Left lobe of liver (tissue), 2 donors: ENCODE measurements at places on chromosomes 7 and 10. TPM values are rescaled to one million over a fixed set of nuclear protein-coding genes. Genes with fewer than 3 reads are reported as not detected.

DNA sequence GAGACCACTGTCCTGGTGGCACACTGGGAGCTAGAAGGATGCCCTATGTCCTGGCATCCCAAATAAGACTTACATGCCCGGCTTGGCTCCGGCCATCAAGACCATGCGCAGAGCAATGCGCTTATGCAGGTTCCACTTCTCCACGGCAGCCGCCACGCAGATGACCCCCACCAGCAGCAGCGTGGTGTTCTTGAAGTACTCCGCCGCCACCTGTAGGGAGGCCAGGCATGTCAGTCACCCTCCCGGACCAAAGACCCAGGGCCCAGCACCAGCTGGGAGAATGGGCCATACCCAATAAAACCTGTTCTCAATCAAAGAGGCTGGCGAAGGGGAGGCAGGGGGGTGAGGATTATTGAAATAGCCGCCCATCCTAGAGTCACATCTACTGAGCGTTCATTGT is 19.9 kb downstream of the SLC13A4 start:
- no peak for DNase-seq

- DNase-seq = peak; percentile 62
These were observed 5.2 kb downstream of the STEAP2 start for GRCh38 chr7:90216771-90217170.

GRCh38 chr7:70599446-70600190 is 532.3 kb upstream of the GALNT17 start:
- DNase-seq = no peak

SPDYE2B gene
- not detected for total RNA-seq

DNA sequence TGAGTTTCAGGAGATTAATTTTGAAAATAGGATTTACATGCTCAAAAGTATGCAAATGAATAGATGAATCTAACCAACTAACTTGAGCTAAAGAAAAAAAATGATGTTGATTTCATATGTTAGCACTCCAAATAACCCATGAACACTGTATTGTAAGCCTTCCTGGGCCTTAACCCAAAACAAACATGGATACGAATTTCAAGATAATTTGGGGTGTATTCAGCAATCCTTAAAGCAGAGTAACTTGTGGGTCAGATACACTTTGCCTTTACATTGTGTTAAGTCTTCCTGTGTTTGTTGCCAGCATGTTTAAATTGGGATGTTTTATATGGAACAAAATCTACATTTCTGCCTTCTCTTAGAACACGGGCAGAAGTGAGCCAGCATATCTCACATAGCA is 124.2 kb upstream of the WDR11 start:
- no peak for DNase-seq

CYP2C9 gene
- total RNA-seq = 1,611 TPM

INHBA gene
- total RNA-seq = 2.6 TPM

DNA sequence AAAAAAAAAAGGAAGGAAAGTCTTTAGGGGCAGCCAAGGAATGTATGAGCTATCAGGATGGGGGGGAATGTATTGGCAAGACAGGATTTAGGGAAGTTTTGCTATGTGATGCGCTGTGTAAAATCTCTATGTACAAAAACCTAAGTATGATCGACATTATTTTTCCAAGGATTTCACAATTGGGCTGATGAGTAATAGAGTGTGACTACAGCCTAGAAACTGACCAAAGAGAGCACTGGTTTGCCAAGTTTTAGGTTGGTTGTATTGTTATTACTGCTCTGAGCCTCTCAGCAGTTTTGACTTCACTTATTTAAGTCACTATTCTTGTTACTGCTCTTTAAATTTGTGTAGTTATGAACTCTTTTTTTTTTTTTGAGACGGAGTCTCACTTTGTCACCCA is 107.3 kb downstream of the NRCAM start:
- DNase-seq = no peak

DNA sequence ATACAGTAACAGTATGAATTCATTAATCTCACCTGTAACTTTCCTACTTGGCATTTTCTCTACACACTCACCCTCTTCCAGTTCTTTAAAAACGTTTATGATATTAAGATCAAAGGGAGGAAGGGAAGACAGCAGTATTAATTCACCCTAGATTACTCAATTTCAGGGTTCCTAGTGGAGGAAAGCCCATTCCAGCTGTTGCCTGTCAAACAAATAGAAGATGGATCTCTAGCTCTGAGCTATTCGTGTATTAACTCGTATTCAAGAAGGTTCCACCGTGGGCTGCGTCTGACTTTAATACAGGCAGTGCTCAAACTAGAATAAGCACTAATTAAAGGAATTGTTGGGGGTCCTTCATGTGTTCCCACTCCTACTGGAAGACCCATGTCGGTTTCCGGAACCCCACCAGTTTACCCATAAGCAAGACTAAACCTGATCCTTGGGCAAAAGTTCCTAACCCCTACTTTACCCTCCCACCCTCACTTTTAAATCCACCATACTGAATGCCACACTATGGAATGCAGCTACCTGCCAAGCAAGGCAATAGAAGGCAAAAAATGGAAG is 2.1 kb downstream of the NANOS1 start:
- DNase-seq = no peak

- no peak for DNase-seq
These were observed 143.9 kb upstream of the MGMT start for GRCh38 chr10:129322933-129323820.

DNA sequence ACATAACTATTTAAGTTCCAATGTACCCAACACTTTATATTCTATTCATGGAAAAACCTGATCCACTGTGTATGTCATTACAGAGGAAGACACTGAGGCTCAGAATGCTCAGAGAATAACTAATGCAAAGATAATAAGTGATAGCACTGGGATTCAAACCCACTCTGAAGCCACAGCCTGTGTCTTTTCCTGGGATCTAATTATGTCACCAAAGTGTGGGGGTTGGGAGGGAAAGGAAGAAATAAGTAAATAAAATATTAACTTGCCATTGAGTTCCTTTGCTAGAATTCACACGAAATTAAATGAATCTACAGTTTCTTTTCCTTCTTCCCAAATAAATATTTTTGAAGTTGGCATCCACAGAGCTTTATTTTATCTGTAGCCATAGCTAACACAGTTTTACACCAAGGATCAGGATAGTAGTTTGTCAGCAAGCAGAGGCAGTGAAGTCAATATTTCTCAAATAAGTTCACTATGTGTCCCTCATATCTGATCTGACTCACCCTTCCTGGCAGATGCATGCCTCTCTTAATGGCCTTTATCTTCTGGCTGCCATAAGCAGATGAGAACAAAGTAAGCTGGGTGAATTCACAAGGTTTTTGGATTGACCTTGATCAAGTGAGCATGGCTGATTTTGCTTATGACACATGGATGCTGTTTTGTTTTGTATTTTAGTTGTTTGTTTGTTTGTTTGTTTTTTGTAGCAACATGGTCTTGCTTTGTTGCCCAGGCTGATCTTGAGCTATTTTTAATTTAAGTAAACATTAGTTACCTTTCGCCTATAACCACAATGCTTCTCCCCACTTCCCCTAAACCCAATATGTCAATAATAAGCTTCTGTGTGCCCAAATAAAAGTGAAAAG is 6.3 kb downstream of the RAPGEF5 start:
- no peak for DNase-seq

GRCh38 chr7:84248267-84248666 is 53.7 kb upstream of the SEMA3A start:
- DNase-seq = no peak

MLXIPL gene
- 457 TPM for total RNA-seq

GRCh38 chr10:77641344-77641743 is 3.7 kb upstream of the KCNMA1 start:
- DNase-seq = no peak

TRPV5 gene
- not detected for total RNA-seq

DNA sequence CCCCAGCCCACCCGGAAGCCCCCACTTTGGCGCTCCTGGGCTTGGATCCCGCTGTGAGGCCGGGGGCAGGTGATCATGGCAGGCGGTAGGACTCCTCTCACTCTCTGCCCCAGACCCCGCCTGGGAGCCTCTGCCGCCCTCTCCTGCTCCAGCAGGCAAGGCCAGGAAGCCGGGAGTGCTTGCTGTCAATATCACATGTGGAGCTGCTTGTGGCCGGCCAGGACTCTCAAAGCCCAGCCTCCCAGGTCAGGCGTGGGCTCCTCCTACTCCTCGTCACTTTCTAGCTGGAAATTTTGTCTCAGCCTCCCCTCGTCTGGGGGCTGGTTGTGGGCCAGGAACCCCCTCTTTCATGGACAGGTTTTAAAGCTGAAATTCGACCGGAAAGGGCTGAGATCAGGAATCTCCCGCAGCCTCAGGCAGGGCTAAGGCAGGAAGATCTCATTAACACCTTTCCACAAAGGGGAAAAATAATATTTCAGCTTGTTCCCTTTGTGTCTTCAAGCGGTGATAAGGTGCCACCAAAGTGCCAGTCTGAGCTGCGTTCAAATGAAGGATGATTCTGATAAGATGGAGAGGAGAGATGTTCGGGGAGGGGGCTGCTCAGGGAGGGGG is 273.6 kb upstream of the PODXL start:
- DNase-seq = no peak

GRCh38 chr7:122719010-122719578 is 16.4 kb upstream of the RNF148 start:
- DNase-seq = no peak

SCD gene
- total RNA-seq = 257 TPM

VSTM4 gene
- total RNA-seq = 2.7 TPM

CALML5 gene
- not detected for total RNA-seq

PDZD7 gene
- 0.13 TPM for total RNA-seq

- no peak for DNase-seq
These were observed 85.2 kb downstream of the RTKN2 start for GRCh38 chr10:62183442-62183841.

GRCh38 chr7:157299613-157300368 is 37.0 kb upstream of the DNAJB6 start:
- no peak for DNase-seq

DNA sequence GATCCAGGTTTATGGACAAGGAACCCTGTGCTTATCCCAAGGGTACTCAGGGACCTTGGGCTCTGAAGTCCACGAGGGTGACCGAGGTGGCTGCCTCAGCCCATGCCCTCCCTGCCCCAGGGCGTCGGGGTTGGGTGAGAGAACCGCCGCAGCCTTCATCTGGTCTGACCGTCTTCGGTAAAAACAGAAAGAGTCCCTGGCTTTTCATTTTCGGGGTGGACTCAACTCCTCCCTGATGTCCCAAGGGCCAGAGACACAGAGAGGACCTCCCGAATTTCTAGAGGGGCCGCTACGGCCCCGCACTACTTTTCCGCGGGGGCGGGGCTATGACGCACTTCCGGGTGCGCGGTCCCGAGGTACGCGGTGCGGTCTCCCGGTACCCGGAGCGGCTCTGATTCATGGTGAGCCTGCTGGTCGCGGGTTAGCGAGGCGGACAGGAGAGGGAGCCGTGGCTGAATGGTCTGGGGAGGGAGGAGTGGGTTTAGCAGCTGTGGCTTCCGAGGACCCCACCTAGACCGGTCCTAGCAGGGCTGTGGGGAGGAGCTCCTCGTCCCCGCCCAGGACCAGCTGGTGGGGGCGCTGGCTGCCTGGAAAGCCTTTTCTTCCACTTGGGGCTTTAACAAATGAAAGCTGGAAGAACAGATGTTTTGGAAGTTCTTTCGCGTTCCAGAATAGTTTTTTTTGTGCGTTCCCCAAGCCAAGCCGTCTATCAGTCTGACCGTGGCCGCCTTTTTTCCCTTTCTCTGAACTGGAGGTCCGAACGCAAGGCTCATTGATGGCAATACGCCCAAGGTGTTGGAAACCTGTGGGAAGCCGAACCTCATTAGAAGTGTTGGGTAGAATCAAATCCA is at the start of gene ZSCAN21:
Gene ZSCAN21 (plus strand): TSS at position 334 of the 851 bp plus-strand sequence. CDS start 7,233 bp downstream, outside the sequence.
- peak; percentile 86 for DNase-seq

GRCh38 chr7:92231-92674 is 100.1 kb upstream of the FAM20C start:
- no peak for DNase-seq

DNA sequence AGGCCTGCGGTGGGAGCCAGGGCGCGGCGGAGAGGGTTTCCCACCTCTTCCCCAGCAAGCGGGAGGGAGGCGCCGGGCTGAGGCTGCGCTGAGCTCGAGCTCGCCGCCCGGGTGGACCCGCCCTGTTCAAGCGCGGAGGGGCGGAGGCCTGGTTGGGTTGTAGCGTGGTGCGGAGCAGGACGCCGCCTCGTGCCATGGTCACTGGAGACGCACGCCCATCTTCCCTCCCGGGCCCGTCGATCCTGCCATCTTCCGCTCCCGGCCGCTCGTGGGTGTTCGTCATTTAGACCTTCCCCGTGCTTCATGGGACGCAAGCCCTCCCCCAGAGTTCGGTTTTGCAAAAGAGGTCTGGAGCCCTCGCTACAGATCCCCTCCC is 9.3 kb upstream of the EN2 start:
- DNase-seq = no peak

NCAPG2 gene
- total RNA-seq = 4.0 TPM

DNA sequence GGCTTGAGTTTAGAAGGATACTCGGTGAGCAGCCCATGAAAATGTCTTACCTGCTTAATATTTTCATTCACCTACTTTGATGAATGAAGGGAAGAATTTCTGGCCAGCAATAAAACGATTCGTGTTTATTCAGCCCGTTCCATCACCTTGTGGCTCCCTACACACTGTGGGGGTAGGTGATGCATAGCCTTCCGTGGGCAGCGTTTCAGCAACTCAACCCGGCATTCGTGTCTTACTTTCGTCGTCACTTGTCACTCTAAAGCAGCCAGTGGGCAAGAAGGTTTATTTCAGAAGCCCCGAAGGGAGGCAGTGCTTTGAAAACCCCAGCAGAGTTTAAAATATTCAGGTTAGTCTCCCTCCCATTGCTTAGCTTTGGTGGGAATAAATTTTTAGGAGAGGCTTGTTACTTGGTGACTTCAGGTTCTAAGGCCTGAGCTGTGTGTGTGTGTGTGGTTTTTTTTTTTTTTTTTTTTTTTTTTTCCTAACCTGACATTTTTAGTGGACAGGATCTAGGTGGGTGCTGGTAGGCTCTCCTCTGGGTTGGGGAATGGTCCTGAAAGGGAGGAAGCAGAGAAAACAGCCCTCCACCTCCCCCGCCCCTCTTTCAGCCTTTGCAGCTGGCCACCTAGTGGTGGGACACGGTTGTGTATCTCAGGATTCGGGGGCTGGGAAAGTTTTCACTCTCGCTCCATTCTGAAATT is 1.8 kb downstream of the GRK5 start:
- no peak for DNase-seq

GRCh38 chr10:89241486-89242344 is 9.9 kb downstream of the LIPA start:
- DNase-seq = no peak

- no peak for DNase-seq
These were observed 55.5 kb downstream of the CNTNAP2 start for GRCh38 chr7:146172112-146172511.

CC2D2B gene
- total RNA-seq = 0.10 TPM

DNA sequence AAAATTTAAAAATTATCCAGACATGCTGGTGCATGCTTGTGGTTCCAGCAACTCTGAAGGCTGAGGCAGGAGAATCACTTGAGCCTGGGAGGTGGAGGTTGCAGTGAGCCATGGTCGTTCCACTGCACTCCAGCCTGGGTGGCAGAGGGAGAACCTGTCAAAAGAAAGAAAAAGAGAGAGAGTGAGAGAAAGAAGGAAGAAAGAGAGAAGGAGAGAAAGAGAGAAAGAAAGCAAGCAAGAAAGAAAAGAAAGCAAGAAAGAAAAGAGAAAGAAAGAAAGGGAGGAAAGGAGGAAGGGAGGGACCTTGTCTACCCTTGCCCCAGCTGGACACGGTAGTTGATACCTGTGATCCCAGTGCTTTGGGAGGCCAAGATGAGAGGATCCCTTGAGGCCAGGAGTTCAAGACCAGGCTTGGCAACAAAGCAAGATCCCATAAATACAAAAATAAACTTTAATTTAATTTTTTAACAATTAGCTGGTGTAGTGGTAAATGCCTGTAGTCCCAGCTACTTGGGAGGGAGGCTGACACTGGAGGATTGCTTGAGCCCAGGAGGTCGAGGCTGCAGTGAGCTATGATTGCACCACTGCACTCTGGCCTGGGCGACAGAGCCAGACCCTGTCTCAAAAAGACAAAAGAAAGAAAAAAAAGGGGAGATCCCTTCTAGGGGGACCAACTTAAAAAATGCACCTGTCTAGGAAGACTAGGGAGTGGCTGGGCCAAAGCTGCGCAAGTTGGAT is 9.2 kb downstream of the NYAP1 start:
- no peak for DNase-seq
